ENCODE measurements at places on chromosomes 11 and 22.

DNA sequence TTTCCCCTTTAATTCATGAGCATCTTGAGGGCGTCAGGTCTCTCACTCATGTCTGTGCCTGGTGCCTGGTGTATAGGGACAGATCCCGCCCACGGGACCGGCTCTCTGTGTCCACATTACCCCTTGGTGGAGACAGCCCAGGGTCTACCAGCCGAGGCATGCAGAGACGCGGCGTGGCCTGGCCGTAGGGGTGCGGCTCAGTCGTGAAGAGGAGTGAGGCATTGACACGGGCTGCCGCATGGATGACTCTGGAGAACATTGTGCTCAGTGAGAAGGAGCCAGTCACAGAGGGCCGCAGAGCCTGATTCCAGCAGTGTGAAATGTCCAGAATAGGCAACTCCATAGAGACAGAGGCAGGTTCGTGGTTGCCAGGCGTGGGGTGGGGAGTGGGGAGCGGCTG, 209.8 kb downstream of the TBC1D22A start:
- no peak for DNase-seq

GRCh38 chr22:39368461-39368911, 18.7 kb downstream of the SYNGR1 start:
- no peak for DNase-seq

DNA sequence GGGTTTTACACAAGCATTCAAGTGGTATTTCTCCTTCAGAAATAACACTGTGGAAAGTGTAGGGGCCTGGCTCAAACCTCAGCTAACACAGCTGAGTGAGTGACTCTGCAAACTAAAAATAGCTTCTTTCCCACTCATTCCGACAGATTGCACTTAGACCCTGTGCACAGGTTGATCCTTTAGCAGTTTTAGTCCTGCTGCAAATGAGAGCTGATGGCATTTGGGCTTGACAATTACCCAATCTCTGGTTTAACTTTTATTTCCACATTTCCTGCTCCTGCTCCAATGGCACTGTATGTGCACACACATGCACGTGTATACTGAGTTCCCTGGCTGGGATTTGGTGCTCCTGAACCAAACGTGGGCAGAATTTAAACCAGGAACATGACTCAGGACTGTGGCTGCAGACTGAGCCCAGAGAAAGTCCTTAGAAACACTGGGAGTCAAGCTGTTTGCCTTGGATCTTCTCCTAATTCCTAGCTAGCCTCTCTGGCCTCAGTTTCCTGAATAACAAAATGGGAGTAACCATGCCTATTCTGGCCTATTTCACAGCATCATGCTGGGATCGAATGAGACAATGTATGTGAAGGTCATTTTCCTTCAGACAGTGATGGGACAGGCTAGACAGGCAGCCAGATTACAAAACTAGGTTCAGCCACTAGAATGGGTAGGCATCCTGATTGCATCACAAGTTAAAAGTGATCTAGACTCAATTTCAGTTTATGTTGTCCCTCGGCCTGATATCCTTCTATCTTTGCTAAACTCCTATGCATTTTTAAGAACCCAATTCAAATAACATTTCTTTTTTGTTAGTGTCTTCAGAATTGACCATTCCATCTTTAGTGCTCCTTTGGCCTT, 58.2 kb downstream of the SERGEF start:
- DNase-seq: no peak

DNA sequence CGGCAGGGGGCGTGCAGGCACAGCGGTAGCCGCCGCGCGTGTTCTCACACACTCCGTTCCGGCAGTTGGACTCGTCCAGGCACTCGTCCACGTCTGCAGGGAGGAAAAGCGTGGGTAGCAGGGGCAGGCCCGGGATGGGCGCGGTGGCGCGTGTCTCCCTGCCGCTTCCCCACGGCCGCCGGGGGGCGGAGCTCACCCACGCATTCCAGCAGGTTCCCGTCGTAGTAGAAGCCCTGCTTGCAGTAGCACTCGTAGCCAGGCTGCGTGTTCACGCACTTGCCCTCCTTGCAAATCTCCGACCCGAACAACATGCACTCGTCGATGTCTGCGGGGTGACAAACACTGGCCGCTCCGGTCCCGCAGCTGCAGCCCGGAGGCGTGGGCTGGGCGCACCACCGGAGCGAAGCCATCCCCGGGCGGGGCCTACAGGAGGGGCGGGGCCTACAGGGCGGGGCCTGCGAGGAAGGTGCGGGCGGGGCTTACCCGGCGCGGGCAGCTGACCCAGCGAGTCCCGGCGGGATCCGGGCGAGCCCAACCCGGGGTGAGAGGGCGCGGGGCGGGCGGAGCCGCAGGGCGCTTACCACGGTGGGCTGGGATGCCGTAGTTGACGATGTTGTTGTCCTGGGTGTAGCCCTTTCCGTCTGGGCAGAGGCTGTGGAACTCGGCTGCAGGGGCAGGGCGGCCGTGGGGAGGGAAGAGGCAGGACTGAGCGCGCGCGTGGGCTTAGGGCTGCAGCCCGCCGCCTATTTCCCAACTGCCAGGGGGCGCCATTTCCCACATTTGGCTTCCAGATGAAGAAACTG, 15.6 kb downstream of the SCYL1 start:
- no peak for DNase-seq

GRCh38 chr11:130827451-130828377, 88.6 kb downstream of the SNX19 start:
- DNase-seq: peak; percentile 85

Data from M059J (cell line).